ENCODE measurements at places on chromosomes 5 and 9.
A peak's percentile ranks its signal among the peaks of the same experiment; 100 is the strongest.

GRCh38 chr5:118722122-118723020 is 266.0 kb downstream of the DTWD2 start:
- DNase-seq, result no peak

- no peak for DNase-seq
Measured at GRCh38 chr9:92808726-92809451, 44.3 kb upstream of the BICD2 start.

GRCh38 chr5:171816666-171817065 is 31.0 kb downstream of the SMIM23 start:
- DNase-seq, result no peak

DNA sequence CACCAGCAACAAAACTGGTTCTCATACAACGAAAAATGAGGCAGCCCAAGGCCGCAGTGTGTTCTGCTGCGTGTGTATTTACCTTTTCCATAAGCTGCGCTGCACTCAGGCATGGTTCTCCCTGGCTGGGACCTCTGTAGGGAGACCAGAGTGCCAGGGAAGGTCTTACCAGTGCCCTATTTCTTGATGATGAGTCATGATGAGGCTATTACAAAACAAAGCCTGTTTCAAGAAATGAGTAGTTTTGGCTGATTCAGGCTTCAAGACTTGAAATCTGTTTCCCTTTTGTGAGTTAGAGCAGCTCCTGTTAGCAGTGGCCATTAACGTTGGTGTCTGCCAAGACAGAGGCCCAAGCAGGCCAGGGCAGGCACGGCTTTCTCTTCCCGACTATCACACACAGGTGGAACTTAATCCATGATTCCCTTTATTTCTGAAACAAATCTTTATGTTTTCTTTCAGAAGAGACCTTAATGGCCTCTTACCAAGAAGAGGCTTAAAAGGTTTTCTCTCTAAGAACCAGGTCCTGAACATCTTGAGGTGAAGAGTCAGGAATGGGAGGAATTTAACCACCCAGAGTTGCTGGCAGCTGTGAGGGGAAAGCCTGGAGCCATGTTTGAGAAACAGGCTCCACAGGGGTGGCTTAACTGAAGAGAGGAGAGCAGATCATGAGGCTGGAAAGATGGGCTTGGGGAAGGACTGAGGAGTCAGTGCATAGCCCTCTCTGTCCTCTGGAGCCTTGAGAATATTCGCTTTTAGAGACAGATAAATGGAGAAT is 41.4 kb upstream of the TIFAB start:
- no peak for DNase-seq

DNA sequence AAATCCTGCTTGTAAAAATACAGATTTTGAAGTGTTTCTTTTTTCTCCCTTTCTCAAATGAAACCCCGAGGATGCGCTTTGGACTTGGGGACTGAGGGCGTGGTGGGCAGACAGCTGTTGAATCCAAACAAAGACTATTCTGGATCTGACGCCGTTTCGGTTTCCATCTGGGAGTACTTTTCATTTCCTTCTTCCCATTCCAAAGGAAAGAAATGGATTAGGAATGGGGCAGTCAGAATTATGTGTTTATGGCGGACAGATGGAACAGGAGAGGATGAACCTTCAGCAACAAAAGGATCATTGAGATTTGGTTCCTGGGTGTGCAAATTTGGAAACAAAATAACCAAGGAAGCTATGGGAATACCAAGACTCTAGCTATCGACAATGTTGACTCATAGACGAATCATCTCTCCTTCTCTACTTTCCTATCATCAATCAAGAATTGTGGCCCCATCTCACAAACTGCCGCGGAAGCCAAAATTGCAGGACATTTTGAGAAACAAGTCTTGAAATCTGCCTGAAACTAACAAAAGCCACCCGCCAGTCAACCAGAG is 300.6 kb downstream of the PARP8 start:
- DNase-seq, result no peak

- no peak for DNase-seq
Measured at GRCh38 chr5:110275878-110276277, 450.6 kb downstream of the TMEM232 start.

- no peak for DNase-seq
Measured at GRCh38 chr5:172931001-172931536, 28.2 kb upstream of the RPL26L1 start.

- no peak for DNase-seq
Measured at GRCh38 chr9:504921-505740, 290.5 kb downstream of the DOCK8 start.

DNA sequence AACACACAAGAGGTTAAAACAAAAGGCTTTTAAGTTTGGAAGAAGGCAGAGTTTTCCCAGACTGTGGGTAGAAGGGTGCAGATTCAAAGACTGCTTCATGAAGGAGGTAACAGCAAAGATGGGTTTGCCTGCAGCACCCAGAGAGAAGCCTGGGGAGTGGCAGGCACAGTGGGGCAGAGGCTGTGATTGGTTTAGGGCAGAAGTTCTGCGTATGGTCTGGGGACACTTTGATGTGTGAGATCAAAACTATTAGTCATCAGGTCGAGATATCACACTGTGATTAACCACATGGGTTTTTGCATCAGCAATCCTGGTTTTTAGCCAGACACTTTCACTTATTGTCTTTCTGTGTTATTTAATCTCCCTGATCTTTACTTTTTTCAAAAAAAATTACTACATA is 188.8 kb upstream of the GLRA1 start:
- peak; percentile 45 for DNase-seq

- DNase-seq, result no peak
Measured at GRCh38 chr9:34072868-34073590, 24.3 kb upstream of the UBAP2 start.

DNA sequence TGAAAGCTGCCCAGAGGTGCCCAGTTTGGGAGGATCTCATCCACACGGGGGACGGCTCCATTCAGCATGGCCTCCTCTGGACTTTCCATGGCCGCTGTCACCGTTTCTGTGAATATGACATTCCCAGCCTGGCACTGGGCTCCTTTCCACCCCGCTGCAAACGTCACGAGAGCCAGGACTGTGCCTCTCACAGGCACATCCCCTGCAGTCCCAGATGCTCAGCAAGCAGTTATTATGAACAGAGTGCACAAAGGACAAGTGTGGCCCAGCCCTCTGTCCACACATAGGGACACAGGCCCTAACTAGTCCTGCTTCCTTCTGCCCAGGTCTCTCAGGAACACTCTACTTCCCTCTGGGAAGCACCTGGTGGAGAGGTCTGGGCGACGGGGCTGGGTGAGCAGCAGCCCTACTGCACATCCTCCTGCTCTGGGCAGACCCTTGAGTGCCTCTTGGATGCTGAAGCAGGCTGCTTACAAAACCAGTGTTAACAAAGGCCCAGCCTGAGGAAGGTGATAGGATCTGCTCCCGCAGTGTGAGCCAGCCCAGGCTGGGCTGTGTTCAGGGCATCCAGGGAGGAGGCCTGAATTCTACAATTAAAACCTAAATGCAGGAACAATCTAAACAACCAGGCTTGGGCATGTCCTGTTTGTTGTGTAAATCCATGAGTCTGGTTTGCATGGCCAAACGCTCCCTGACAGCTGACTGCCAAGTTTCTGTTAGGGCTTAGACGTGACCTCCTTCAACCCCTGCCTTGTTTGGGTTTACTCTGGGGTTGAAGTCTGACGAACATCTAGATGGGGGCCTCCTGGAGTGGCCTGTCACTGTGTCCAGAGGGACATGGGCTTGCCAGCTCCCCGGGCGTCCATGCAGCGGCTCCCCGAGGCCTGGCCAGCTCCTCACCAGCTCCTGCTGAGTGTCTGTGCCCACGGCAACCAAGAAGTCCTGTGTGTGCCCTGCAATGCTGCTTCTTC is 269.8 kb downstream of the GADD45G start:
- DNase-seq, result no peak

GRCh38 chr5:157528036-157528632 is 47.4 kb downstream of the ADAM19 start:
- DNase-seq, result no peak

- DNase-seq, result no peak
Measured at GRCh38 chr9:128370367-128370751, 815 bp upstream of the URM1 start.

GRCh38 chr5:95331358-95331757 is 46.5 kb upstream of the MCTP1 start:
- DNase-seq, result no peak

DNA sequence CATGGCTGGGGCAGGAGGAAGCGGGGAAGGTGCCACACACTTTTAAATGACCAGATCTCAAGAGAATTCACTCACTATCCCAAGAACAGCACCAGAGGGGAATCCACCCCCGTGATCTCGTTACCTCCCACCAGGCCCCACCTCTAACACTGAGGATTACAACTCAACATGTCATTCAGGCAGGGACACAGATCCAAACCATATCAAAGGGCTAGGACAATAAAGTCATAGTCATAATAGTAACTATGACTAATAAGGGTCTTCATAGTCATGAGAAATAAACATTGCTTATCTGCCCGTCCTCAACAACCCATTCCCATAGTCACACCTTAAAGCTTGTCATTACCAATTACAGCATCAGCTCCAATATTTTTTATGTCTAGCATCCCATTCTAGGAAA is 65.3 kb upstream of the SMC2 start:
- no peak for DNase-seq

DNA sequence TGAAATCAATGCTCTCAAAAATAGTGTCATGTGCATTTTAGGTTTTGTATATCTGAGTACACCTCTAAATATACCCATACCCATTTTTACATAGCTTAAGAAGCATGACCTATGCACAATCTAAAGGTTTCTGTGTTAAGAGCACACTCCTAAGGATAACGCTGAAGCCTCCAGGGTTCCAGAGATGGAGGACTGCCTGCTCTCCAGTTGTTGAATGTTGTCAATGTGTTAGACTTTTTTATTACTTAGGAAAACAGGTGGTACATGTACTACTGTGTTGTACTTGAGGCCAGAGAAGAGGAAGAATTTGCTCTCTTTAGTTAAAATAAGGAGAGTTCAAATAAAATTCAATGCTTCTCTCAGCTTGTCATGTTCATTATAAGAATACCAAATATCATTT is 141.2 kb downstream of the EMB start:
- DNase-seq, result no peak

DNA sequence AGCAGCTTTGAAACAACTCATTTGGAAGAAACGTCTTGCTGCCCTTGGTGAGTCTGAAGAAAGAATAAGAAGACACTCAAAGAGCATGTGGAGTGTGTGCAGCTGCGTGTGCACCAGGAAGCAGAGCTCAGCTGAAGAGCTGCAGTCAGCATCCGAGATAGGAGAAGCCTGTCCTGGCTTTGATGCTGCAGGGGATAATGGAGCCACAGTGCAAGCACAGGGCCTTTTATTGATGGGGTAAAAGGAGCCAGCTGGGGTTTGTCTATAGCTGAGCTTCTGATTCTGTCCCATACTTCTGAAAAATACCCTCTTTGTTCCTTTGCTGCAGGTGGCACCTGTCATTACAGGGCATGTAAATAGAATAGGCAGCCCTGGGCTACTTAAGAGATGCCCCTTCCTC is 375.7 kb upstream of the ZNF462 start:
- DNase-seq, result no peak

DNA sequence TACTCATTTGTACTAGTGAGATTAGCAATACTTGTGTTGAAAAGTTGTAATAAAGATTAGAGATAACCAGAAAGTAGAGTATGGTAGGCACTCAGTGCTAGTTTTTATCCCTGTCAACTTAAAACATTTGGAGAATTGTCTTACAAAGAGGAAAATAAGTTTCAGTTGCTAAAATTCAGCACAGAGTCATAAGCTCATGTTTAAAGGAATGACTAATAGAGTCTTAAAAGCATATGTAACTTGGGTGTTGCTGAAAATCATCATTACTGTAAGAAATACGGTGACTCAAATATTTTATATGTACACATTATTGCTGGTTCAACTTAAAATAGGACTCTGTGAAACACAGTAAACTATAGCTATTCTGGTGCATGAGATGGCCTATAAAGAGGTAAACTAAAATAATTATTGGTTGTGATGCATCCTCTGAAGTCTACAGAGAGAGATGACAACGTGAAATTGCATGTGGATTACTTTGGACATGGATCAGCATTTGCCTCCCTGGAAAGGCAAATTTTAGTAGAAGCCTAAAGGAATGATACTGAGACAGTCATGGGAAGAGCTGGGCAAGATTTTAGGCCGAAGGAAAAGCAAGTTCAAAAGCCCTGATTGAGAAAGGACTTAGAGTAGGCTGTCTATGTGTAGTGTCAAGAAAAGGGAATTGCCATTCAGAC is 34.6 kb downstream of the SGCD start:
- DNase-seq, result no peak

GRCh38 chr5:168792678-168793077 is 213.5 kb upstream of the PANK3 start:
- no peak for DNase-seq

DNA sequence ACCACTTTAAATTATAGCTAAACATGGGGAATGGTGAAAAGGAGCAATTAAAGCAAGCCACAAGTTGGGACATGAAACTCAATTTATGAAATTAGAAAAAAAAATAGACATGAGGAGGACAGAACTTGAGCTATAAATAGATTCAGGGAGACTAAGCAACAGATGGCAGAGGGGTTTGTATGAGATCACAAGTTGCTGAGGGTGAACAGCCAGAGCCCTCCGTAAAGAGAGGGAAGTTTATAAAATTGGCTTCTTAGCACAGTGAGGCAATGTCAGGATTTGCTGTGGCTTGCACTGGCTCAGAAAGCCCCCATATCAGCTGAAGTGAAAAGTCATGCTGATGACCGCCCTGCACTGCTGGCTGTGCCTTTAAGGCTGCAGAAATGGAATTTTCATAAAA is 443.4 kb upstream of the CD180 start:
- DNase-seq, result no peak

GRCh38 chr5:88370824-88371223 is 102.2 kb upstream of the TMEM161B start:
- no peak for DNase-seq

DNA sequence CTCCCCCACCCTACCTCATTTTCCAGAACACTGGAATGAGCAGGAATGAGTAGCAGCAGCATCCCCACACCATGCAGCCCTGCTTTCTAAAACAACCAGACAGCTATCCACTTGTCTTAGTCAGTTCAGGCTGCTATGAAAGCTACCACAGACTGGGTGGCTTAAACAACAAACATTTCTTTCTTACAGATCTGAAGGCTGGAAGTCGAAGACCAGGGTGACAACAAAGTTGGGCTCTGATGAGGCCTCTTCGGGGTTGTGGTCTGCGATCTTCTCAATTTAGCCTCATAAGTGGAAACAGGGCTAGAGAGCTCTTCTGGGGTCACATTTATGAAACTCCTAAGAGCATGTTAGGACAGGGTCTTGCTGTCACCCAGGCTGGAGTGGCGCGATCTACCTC is 38.9 kb downstream of the LPAR1 start:
- no peak for DNase-seq

- no peak for DNase-seq
Measured at GRCh38 chr5:83764101-83764500, 43.4 kb upstream of the HAPLN1 start.

DNA sequence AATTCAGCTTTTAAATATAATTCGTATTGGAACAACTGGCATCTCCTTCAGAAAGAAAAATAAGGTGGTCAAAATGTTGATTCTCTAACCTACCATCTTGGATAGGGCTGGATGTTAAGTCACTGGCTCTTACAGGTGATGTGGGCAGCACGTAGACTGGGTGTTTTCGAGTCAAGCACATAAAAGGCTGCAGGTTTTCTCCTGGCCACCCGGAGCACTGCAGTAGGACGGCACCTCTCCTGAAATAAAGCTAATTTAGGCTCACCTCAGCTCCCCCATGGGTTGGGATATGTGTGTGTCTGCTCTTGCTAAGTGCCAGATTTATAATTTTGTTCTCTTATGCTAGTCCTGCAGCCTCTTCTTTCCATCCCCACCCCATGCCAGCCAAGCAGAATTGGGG is 80.3 kb downstream of the IQGAP2 start:
- no peak for DNase-seq

- DNase-seq, result no peak
Measured at GRCh38 chr9:77616191-77616590, 31.9 kb downstream of the GNA14 start.

- no peak for DNase-seq
Measured at GRCh38 chr9:20722221-20722620, 38.2 kb downstream of the FOCAD start.
